GM13977 (cell line): ENCODE measurements at places on chromosomes 12 and 14.

- peak; percentile 40 for DNase-seq
Observed at GRCh38 chr14:44962334-44963043, 499 bp downstream of the TOGARAM1 start.

DNA sequence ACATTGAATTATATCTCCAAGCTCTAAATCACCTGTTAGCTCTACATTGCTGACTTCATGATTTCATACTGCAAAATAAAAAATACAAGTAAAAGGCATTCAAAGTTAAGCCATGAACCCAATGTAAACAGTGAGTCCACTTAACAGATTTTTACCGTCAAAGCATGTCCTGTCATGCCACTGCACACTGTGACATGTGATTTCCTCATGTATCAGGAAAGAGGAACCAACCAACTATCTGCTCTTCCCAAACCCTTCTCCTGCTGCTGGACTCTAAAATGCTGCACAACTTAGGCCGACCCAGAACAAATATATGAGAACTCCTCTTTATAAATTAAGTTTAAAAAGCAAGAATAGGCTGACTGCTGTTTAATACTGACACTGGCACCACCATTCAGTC is 37.5 kb downstream of the TM7SF3 start:
- no peak for DNase-seq

GRCh38 chr12:128698301-128698972 is 125.3 kb downstream of the SLC15A4 start:
- no peak for DNase-seq

- no peak for DNase-seq
Observed at GRCh38 chr14:84922370-84922769, 607.6 kb upstream of the FLRT2 start.

DNA sequence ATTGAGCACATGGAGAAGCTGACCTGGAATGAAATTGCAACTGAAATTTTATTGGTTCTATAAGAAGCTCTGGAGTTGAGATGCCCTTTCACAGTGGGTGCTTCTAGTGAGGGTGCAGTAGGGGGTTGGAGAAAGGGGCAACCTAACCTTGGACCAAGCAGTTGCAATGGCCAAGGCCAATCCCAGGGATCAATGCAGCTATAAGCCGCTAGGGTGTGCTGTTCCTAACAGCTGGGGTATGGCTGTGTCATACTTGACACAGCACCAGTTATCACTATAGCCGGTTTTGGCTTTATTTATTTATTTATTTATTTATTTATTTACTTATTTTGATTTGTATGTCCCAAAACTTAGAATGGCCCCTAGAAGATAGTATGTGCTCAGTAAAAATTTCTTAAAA is 505.9 kb downstream of the FLRT2 start:
- DNase-seq = peak; percentile 4

- no peak for DNase-seq
Observed at GRCh38 chr12:109949089-109949488, 47.1 kb downstream of the GIT2 start.

DNA sequence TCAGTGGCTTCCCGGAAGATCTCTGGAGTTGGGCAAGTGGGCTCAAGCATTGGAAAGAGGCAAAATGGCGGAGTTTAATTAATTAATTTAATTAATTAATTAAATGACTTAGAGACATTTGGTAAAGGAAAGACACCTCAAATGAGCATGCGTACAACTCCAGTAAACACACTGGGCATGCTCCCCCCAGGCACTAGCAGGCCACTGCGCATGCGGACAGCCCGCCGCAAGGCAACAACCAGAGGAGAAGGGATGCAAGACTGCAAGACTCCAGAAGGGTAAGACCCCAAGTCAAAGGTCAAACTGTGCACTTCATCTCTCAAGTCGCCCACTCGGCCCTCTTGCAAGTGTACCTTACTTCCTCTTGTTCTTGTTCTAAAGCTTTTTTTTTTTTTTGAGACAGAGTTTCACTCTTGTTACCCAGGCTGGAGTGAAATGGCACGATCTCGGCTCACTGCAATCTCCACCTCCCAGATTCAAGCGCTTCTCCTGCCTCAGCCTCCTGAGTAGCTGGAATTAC is 57.8 kb upstream of the PSMC1 start:
- no peak for DNase-seq

GRCh38 chr12:75378354-75378753 is 12.5 kb upstream of the GLIPR1L2 start:
- no peak for DNase-seq

GRCh38 chr12:24027352-24027751 is 77.9 kb upstream of the SOX5 start:
- DNase-seq = no peak

DNA sequence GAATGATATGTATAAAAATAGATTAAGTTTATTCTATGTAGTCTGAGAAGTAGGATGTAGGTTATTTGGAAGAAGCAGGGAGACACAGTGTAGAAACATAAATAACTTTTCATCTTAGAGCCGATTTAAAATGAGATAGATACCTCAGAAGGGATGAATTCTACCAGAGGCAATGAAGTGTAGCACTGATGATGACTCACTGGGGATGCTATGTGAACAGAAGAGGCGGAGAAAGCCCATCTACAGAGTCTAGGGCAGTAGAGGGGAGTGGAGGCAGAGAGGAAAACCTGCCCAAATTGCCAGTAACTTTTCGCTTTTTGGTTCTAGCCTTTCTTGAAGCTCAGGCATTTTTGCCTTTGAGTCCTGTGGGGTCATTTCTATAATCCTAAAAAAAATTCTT is 451.8 kb downstream of the ATP23 start:
- no peak for DNase-seq

- no peak for DNase-seq
Observed at GRCh38 chr12:90987520-90987919, 17.3 kb downstream of the EPYC start.

DNA sequence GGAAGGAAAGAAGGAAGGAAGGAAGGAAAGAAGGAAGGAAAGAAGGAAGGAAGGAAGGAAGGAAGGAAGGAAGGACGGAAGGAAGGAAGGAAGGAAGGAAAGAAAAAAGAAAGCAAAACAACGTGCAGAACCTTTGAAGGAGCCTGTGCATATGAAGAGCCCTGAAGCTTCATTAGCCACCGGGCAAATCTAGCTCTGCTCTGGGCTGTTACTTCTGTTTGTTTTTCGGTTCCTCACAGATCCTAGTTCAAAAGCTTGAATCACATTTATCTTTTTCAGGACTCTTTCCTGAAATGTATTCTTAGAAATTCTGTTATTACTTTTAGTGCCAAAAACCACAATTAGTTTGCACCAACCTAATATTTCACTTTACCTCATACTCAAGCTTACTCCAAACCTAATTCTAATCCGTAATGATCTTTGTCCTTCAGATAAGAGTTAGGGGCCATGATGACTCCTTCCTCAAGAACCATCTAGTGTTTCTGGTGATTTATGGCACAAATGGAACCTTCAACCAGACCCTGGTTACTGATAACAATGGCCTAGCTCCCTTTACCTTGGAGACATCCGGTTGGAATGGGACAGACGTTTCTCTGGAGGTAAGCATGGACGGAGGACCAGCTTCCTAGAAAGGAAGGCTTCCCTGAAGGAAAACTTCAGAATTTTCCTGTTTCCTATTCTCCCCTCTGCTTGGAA is 18.7 kb downstream of the A2ML1 start:
- no peak for DNase-seq

- DNase-seq = no peak
Observed at GRCh38 chr14:62864588-62864987, 180.7 kb downstream of the KCNH5 start.

DNA sequence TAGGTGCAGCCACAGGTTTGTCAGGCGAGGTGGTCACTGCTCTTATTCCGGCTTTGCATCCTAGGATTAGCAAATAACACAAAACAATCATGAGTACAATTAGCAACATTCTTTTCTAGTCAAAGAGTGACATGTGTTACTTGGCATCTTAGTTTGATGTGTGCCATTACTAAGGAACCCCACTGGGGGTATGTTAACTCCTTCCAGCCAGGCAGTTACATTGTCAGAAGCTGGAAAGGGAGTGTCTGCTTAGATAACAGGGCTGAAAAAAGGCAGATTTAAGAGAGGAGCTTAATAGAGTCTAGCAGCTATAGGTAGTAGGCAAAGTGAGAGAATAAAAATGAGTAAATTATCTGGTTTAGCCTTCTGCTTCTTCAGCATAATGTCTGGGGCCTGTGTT is 30.5 kb upstream of the METAP2 start:
- DNase-seq = no peak

- DNase-seq = no peak
Observed at GRCh38 chr12:45464699-45465098, 248.8 kb downstream of the ANO6 start.
